ENCODE measurements at places on chromosomes 7 and 10.

DNA sequence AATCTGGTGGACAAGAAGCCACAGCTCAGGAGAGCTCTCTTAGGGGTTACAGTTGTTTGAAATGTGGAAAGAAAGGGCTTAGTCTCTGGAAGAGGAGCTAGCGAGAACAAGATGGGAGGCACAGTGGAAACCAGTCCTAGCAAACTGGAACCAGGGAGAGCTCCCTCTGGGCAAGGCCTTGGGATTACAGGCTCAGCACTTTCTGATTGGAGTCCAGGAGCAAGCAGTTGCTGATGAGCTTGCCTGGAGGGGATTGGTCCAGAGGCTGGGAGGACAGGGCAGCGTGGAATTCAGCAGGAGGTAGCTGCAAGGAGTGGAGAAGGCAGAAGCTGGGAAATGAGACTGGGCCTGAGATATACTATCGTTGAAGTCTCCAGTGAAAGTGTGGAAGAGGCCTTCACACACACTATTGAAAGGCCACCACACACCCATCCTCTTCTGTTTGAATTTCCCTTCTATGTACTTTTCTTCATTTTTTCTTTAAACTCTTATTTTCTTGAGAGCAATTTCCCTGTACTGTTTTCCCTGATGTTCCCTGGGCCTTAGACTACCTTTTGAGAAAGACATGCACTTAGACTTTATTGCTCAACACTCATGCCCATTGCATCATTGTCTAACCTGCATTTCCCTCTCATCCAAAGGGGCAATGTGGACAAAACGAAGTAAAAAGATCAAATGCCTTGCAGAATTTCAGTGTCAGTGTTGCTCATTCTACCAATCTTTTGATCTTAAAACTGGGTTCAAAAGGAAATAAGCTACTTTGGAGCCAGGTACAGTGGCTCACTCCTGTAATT is 57.8 kb upstream of the LANCL2 start:
- DNase-seq, result no peak

DNA sequence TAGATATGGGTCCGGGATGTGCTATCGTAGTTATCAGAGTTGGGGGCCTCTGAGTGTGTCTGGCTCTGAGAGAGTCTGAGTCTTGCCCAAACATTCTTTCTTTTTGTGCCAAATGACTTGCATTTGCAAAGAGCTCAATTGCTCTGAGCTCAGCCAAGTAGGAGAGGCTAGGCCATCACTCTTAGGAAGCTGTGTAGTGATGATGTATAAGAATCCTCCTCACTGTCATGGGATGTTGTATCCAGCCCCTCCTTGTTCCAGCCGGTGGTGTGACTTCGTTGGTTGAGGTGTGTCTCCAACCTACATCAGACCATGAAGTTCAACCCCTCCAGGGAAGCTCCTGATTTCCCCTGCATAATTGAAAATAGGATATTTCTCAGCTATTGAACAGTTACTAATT is 97.5 kb upstream of the NPS start:
- no peak for DNase-seq

- no peak for DNase-seq
These were observed 4.6 kb upstream of the PFKFB3 start for GRCh38 chr10:6198171-6198570.

DNA sequence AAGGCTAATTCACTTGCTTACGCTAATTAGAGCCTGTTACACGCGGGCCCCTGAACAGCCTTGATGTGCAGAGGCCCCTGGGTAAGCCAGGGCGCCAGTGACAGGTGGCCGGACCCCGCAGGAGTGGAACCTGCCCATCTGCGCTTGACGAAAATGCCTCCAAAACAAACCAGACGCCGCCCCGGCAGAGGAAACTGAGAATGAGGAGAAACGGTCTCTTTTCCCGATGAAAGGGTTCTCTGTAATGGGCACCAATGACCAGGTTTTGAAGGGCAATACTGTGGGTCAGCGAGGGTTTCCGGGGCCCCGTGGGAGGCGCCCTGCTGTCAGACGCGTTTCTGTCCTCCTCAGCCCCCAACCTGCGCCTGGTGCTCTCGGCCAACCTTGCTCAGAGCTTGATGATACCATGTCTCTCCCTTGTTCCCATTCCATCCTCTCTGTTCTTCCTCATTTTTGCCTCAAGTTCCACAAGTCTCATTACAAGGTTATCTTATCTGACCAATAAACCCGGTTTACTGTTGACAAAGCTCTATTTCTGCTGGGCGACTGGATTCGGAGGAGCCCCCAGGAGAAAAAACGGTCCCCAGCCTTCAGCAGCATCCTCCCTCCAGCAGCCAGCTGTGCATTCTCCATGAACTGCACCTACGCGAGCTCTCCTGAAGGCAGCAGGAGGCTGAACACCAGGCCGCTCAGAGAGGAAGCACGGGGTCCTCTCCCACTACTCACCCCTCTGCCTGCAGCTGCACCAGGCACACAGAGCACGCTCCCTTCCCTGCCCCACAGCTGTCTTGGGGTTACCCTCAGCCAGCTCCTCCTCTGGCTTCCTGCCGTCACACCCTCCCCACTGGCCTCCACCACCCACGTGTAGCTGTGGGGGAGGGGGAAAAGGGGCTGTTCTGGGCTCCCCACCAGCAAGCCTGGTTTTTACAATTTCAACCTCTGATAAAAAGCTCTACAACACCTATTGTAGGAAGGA is 202.0 kb downstream of the MAD1L1 start:
- peak; percentile 33 for DNase-seq

- DNase-seq, result no peak
These were observed 332.5 kb downstream of the PTPRN2 start for GRCh38 chr7:158255156-158255555.

- DNase-seq, result peak; percentile 48
These were observed 127.6 kb upstream of the SLC26A5 start for GRCh38 chr7:103573479-103574058.

DNA sequence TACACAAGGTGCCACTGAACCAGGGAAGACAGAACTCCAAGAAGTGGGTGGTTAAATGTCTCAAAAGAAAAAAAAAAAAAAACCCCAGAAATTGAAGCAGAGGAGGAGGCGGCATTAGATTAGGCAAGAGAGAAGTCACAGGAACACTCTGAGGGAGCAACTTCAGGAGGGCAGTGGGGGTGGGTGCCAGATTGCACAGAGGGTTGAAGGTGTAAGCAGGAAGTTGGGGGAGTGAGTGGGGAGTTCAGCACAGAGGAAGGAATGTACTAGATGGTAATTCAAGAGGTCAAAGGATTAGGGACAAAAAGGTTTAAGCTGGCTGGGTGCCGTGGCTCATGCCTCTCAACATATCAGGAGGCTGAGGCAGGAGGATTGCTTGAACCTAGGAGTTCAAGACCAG is 110.0 kb upstream of the PDLIM1 start:
- no peak for DNase-seq

GRCh38 chr7:102410918-102411317 is 14.8 kb downstream of the PRKRIP1 start:
- no peak for DNase-seq

DNA sequence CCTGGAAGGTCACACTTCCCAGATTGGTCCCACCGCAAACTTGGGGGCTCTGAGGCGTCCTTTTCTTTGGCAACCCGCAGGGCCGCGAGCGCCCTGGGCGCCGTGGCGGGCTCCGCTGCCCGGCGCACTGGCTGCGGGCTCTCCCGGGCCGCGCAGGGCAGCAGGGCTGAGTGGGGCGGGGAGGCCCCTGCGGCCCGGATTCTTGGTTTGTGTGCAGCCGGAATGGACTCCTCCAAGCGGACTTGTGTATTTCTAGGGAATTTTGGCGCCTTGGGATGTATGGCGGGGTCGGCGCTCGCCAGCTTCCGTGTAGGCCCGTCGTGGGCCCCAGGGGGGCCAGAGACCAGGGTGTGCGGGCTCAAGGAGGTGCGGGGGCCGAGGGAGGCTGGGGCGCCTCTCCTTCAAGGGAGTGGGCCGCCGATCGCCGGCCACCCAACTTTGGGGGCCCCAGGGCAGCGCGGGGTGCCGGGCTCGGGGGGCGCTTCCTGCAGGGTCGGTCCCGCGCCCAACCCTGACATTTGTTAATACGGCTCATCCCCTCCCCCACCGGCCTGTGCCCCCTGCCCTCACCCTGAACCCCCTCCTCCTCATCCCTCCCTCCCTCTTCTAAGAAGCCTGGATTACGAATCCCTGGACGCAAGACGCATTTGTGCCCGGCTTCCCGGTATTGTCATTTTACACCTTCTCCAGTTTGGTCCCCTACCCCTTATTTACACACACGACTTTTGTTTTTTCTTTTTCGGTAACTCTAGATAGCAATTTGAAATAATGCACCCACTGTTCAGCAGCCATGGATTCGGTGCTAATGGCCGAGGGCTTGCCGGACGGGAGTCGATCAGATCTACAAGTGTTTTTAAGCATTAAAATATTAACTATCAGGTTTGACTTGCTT is 2.5 kb downstream of the TCF7L2 start:
- no peak for DNase-seq

GRCh38 chr10:132399117-132400035 is 2.4 kb downstream of the PWWP2B start:
- DNase-seq, result no peak

- no peak for DNase-seq
These were observed 22.7 kb downstream of the BPGM start for GRCh38 chr7:134669388-134669787.

- DNase-seq, result no peak
These were observed 201.4 kb downstream of the FZD1 start for GRCh38 chr7:91465595-91466061.

DNA sequence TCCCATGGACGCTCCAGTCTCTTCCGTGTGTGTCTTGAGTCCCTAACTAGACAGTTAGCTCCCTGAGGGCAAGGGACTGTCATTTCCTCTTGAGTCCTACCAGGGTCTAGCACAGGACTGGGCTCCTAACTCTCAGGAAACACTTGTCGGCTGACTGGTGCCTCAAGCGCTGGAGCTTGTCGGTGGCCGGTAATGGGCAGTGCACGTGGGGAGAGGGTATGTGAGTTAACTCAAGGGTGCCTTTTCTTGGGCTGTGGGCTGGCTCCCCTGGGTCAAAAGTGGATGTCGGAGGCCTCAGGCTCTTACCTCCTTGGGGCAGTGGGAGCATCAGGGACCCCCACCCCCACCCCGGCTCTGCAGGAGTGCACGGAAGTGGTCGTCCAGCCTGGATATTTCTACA is 32.9 kb downstream of the ZNF775 start:
- DNase-seq, result no peak

GRCh38 chr7:149455175-149455950 is 5.5 kb downstream of the ZNF777 start:
- no peak for DNase-seq

DNA sequence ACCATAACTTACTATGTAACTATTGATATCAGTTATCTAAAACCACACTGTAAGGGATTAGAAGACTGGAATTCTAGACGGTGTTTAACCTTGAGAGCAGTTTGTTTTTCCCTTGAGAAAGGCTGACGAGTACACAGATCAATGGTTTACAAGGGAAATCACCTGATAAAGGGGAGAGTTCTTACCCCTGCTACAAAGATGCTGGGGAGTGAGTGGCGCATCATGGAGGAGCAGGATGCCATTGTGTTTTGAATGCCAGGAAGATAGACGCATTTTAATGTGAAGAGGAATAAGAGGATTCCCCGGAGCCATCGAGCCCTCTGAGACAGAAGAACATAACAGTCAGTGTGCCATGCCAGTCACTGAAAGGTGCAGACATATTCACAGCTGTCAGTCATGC is 145.2 kb downstream of the PKD1L1 start:
- no peak for DNase-seq

GRCh38 chr7:8259586-8260222 is 2.3 kb downstream of the ICA1 start:
- no peak for DNase-seq

GRCh38 chr10:98259606-98260315 is 8.2 kb downstream of the LOXL4 start:
- DNase-seq, result no peak

DNA sequence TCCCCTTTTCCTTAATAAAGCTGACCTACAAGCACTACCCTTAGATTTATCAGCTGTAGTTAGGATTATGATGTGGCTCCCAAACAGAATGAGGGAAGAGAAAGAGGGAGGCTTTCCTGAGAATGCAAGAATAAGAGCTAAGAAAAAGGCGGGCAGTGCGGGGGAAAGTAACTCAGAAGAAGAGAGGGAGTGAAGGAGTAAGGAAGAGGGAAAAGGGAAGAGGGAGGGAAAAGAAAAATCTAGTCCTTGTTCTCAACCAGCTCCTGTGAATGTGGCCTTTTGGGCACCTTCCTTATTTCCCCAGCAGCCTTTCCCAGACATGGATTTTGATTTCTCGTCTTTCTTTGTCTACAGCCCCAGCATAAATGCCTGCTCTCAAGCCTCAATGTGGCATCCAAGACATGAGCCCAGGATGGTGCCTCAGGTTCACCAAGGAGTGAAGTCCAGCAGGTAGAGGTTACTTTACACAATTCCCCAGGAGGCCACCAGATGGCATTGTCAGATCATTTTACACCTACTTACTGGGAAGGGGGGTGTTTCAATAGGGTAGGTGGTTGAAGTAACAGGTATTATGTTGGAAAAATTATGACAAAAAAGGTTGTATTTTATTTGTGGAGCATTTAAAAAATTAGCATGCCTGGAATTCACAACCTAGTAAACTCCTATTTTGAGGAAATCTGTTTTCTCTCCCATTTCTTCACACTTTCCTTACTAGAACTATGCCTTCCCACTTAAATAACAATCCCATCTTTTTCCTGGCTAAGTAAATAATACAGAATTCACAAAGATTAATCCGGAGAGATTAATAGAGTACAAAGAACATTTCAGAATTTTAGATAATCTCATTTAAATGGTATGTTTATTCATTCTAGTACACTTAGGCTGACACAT is 106.5 kb downstream of the HTR7 start:
- peak; percentile 50 for DNase-seq

DNA sequence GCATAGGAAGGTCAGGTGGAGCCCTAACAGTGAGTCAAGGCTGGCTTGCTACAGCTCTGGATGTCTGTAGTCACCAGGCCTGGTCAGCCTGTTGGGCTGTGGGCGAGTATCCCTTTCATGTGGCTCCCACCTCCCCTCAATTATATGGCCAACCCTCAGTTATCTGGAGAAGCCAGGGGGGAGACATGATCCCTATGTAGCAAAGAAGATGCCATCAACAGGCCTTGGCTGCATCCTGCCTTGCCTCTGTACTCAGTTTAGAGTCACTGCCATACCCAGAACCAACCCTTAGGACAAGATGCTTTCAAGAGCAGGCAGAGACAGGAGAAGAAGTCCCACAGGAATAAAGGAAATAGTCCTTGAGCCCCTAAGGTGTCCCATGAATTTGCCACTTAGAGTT is 763.9 kb downstream of the GRID1 start:
- no peak for DNase-seq

DNA sequence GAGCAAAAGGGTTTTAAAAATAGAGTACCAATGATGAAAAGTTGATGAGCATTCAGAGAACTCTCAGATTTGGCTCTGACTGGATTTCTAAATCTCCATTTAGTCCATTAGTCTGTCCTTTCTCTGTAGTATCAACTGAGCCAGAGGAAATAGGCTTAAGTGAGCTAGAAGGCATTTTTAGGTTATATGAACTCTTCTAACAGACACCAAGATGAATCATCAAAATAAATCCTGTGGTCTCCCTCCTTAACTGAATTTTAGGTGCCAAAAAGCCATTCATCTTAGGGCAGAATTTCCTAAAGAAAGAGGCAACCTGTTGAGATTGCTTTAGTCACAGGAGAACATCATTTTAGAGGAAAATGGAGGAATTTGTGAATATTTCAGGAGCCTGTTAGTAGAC is 305.1 kb downstream of the AUTS2 start:
- DNase-seq, result no peak

- DNase-seq, result peak; percentile 62
These were observed 33.3 kb downstream of the GET4 start for GRCh38 chr7:909358-910329.

Data from hematopoietic multipotent progenitor cell treated with erythropoietin and hydrocortisone succinate and interleukin-3 and kit ligand, for 8 days (in vitro differentiated cells).